B cell (primary cell): ENCODE measurements at places on chromosomes 16 and 17. TPM values are rescaled to one million over a fixed set of nuclear protein-coding genes. Genes with fewer than 3 reads are reported as not detected.
A peak's percentile ranks its signal among the peaks of the same experiment; 100 is the strongest.

DNA sequence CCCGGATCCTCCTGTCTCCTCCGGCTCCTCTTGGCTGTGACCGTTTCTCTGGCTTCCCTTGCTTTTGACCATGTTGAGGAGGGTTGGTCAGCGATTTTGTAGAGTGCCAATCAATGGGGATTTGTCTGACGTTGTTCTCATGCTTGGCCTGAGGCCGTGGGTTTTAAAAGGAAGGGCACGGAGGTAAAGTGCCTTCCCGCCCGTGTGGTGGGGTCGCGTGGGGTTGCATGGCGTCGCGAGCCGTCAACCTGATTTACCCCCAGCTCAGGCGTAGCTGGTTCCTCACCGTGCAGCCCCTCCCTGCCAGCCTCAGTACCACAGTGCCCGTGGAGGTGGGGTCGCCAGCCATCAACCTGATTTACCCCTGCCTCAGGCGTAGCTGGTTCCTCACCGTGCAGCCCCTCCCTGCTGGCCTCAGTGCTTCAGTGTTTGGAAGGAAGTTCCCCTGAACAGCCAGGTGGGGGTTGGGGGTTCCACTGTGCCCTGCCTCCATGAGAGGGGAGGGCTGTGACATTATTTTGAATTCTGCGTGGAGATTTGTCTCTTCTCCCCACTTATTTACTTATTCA is 5.0 kb downstream of the TPSAB1 start:
- H3K27me3 ChIP-seq = peaks cover 2% of the 10 kb centered on the region
- H3K4me1 ChIP-seq = no peaks in the 10 kb centered on the region
- no peak overlapping the region for H3K4me3 ChIP-seq

Gene NCBP3
- total RNA-seq = 70.7 and 71.7 TPM in 2 replicates

GRCh38 chr16:31344712-31345111 is 10.3 kb upstream of the ITGAX start:
- H3K36me3 ChIP-seq = no peaks in the 10 kb centered on the region
- peaks cover 34% of the 10 kb centered on the region for H3K4me1 ChIP-seq
- H3K27me3 ChIP-seq = no peaks in the 10 kb centered on the region
- H3K27ac ChIP-seq = no peak overlapping the region
- DNase-seq = no peak

Gene CACNA1G
- 0.05 and 0.12 TPM in 2 replicates for total RNA-seq

DNA sequence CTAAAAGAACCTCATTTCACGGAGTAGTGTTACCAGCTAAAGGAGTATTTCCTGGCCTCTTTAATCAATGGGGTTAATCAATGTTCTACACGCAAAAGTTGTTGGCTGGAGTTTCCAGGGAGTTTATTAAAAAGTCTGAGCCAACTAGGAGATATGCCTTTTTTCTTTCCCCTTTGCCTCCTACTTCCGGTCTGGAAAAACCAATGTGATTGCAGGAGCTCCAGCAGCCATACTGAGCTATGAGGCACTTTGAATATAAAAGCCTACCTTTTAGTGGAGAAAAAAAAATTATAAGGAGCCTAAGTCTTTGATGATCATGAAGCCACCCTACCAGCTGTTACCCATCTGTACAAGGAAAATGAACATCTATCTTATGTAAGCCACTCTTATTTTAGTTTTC is 17.9 kb upstream of the ERCC4 start:
- peaks cover 11% of the 10 kb centered on the region for H3K4me1 ChIP-seq
- H3K27me3 ChIP-seq = no peaks in the 10 kb centered on the region
- DNase-seq = no peak
- H3K36me3 ChIP-seq = no peaks in the 10 kb centered on the region

Gene PITPNM3
- total RNA-seq = 0.49 and 0.51 TPM in 2 replicates

- H3K27ac ChIP-seq = no peak overlapping the region
- H3K4me1 ChIP-seq = peaks cover 5% of the 10 kb centered on the region
- no peaks in the 10 kb centered on the region for H3K36me3 ChIP-seq
- H3K4me3 ChIP-seq = no peak overlapping the region
These were observed 40.7 kb upstream of the MAP3K14 start for GRCh38 chr17:45357364-45357997.

Gene TELO2
- total RNA-seq = 81.9 and 88.4 TPM in 2 replicates

Gene PDE6G
- total RNA-seq = 0.69 and 0.92 TPM in 2 replicates

Gene PRR11
- total RNA-seq = 0.75 and 1.5 TPM in 2 replicates

Gene TMEM88
- total RNA-seq = 5.1 and 6.0 TPM in 2 replicates

DNA sequence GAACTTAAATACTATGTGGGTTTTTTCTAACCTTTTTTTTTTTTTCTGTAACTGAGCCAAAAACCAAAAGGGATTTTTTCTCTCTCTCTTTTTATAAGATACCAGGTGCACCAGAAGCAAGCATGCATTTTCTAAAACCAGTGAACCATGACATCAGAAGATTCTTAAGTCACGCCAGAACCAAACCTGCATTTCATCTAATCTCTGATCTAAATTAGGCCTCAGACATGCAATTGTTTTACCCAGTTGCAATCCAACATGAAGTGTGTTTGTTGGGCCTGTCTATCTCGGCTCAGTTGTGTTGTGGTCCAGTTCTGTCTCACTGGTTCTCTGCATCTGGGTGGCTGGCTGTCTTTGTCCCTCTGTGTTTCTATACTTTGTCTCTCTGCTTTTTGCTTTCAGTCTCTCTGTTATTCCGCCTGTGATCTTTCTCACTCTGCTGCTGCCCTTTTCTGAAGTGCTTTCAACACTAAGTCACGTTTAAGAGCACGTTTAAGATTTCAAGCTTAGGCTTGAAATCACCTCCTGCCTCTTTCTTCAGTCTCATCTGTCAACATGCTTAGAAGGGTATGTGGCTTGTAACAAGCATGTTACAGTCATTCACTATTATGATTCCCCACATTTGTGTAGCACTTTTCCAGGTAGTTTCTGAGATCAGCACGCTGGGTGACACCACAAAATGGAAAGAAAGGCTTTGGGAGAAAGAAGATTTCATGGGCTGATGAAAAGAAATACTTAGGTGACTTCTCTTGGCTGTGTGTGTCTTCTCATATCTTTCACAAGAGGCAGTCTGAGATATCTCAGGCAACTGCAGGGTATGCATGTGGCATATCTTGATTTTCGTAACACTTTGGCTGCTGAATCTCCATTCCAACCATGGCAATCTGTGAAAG is 488.9 kb downstream of the SHISA9 start:
- H3K36me3 ChIP-seq = no peaks in the 10 kb centered on the region
- H3K4me3 ChIP-seq = no peak overlapping the region
- H3K27me3 ChIP-seq = no peaks in the 10 kb centered on the region
- peak; percentile 49 for DNase-seq
- H3K27ac ChIP-seq = peak overlapping the region; percentile 44

Gene TMEM92
- not detected in 2 replicates for total RNA-seq

- no peak overlapping the region for H3K27ac ChIP-seq
- DNase-seq = no peak
- H3K27me3 ChIP-seq = no peaks in the 10 kb centered on the region
- no peaks in the 10 kb centered on the region for H3K4me1 ChIP-seq
- H3K36me3 ChIP-seq = no peaks in the 10 kb centered on the region
These were observed 28.9 kb downstream of the WFDC1 start for GRCh38 chr16:84323606-84324005.

DNA sequence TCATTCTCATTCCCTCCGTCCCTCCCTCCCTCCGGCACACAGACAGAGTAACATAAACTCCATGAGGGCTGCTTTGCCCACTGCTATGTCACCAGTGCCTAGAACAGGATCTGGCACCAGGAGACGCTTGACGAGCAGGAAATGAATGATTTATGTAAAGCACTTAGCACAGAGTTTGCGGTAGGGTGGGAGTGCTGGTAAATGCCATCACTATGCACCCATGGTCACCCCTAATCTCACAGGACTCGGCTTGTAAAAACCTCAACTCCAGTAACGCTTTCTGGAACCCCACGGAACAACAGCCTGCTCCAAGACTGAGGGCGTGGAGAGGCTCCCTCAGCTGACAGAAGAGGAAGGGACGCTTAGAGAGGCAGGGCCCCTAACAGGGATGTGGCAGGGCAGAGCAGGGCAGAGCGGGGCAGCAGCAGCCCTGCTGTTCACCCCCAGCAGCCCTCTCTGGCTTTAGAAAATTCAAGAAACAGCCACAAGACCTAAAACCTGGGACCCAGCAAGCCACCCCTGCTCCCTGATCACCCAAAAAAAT is 156.9 kb downstream of the C16orf78 start:
- no peak overlapping the region for H3K27ac ChIP-seq
- no peak overlapping the region for H3K4me3 ChIP-seq
- H3K36me3 ChIP-seq = no peaks in the 10 kb centered on the region
- DNase-seq = no peak
- H3K4me1 ChIP-seq = no peaks in the 10 kb centered on the region

DNA sequence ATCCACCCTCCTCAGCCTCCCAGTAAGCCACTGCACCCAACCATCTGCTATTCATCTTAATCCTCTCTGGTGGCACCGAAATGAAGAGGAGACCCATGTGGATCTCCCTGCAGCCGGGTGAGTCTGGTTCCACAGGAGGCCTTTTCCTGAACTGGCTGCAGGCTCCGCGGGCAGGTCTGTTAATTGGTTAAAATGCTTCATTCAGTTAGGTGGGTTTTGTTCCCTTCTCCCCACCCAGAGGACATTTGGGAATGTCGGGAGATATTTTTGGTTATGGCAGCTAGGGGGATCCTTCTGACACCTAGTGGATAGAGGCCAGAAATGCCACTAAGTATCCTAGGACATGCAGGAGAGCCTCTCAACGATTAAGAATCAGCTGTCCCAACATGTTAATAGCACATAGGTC is 16.7 kb downstream of the C16orf54 start:
- H3K27me3 ChIP-seq = no peaks in the 10 kb centered on the region
- peak; percentile 35 for DNase-seq
- peaks cover 8% of the 10 kb centered on the region for H3K4me1 ChIP-seq

DNA sequence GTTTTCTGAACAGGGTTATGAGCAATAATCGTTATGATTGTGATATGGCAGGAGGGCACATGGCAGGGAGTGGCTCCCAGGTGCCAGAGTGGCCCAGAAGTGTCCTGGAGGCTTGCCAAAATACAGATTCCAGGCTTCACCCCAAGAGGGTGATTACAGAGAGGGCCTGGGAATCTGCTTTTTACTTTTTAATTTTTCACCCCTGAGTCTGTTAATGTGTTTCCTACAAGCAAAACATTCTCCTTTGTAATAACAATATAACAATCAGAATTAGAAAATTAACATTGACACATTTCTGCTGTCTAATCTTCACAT is 212.4 kb downstream of the SNX29 start:
- DNase-seq = no peak
- no peak overlapping the region for H3K27ac ChIP-seq
- H3K4me1 ChIP-seq = no peaks in the 10 kb centered on the region
- H3K36me3 ChIP-seq = no peaks in the 10 kb centered on the region
- no peaks in the 10 kb centered on the region for H3K27me3 ChIP-seq

DNA sequence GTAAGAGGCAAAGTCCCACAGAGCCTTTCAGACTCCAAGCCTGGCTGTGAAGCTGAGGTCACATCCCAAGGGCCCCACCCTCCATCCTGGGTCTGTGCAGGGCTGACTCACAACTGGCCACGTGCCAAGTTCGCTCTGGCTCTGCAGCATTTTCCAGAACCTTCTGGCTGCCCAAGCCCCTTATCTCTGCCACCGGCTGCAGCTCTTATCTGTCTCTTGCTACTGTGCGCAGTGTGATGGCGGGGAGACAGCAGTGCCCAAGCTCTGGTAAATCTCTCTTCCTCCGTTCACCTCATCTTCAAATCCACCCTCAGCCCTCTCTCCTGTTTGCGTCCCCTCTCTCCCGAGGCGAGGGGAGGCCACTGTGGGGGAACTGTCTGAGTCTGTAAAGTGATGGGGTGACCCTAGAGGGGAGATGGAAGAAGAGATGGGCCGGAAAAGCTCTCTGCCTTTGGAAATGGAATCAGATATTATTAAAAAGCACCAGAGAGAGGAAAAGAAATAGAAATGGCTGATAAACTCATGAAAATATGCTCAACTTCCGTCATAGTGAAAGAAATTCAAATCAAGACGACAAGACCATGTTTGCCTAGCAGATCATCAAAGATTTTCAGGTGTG is 162.7 kb upstream of the CDC42EP4 start:
- no peaks in the 10 kb centered on the region for H3K36me3 ChIP-seq
- no peaks in the 10 kb centered on the region for H3K4me1 ChIP-seq
- H3K27ac ChIP-seq = no peak overlapping the region
- no peak overlapping the region for H3K4me3 ChIP-seq
- DNase-seq = no peak

DNA sequence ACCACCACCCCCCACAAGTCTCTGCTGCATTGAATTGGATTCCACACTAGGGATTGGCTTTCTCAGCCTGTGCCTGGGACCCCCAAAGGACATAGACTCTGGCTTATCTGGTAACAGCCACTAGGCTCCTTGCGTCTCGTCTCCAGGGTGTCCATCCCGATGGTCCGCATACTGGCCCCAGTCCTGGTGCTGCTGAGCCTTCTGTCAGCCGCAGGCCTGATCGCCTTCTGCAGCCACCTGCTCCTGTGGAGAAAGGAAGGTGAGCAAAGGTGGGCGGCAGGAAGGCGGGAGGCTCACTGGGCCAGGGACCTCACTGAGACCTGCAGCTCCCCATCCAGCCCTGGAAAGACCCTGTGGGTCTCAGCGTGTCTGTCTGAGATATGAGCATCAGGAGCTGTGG is 8.1 kb downstream of the CD300LG start:
- DNase-seq = no peak
- no peaks in the 10 kb centered on the region for H3K36me3 ChIP-seq
- H3K4me1 ChIP-seq = no peaks in the 10 kb centered on the region

Gene AGRP
- total RNA-seq = not detected in 2 replicates

Gene TAT
- not detected in 2 replicates for total RNA-seq

DNA sequence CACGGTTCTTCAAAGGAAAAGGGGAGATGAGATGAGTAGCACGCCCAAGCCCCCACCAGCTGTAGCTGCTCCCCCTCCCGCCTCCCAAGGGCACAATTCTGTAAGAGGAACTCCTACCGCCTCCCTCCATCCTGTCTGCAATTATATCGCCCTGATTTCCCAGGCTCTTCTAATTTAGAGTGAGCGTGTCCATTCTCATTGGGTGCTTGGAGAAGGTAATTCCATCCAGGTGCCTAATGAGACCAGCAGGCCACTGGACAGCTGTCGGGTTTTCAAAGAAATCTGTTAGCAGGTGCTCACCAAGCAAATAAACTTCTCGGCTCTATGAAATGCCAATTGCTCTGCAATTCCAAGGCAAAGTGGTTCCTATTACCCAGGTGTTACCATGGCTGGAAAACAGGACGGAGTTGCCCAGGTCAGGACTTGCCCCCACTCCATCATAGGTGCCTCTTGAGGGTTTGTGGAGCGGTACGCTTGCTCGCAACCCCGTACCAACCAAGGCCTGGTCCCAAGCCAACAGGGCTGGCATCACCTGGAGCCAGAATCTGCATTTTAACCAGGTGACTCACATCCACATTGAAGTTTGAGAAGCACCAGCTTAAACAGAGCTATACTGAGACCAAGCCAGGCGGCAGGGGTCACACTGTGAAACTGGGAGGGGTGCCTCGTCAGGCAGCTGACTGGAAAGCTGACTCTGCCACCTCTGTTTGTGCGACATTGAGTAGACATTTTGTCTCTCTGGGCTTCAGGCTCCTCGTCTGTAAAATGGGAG is 16.5 kb upstream of the MEAK7 start:
- no peak overlapping the region for H3K4me3 ChIP-seq
- no peaks in the 10 kb centered on the region for H3K36me3 ChIP-seq
- no peaks in the 10 kb centered on the region for H3K27me3 ChIP-seq
- no peak for DNase-seq

Gene KRT39
- not detected in 2 replicates for total RNA-seq

- H3K4me3 ChIP-seq = no peak overlapping the region
- H3K27me3 ChIP-seq = no peaks in the 10 kb centered on the region
- H3K27ac ChIP-seq = no peak overlapping the region
- H3K36me3 ChIP-seq = no peaks in the 10 kb centered on the region
- H3K4me1 ChIP-seq = no peaks in the 10 kb centered on the region
- no peak for DNase-seq
These were observed 432.5 kb downstream of the HS3ST3B1 start for GRCh38 chr17:14733376-14733775.

Gene ABCA10
- total RNA-seq = 1.9 and 3.2 TPM in 2 replicates

- DNase-seq = no peak
- no peak overlapping the region for H3K4me3 ChIP-seq
- H3K27me3 ChIP-seq = no peaks in the 10 kb centered on the region
- no peak overlapping the region for H3K27ac ChIP-seq
- H3K4me1 ChIP-seq = no peaks in the 10 kb centered on the region
These were observed 95.6 kb upstream of the CDYL2 start for GRCh38 chr16:80899809-80900592.

Gene NPTX1
- total RNA-seq = 0.57 and 1.3 TPM in 2 replicates
